Esophagus muscularis mucosa (tissue), 4 donors: ENCODE measurements at places on chromosomes 7 and 10. TPM values are rescaled to one million over a fixed set of nuclear protein-coding genes. Genes with fewer than 3 reads are reported as not detected.

GRCh38 chr10:93309062-93309461, 173.1 kb downstream of the MYOF start:
- no peak for DNase-seq

GRCh38 chr7:94258418-94259300, 136.0 kb upstream of the COL1A2 start:
- no peak for DNase-seq

Gene EIF5AL1
- total RNA-seq = 0.42 TPM

- no peak for DNase-seq
Observed at GRCh38 chr7:14218338-14218737, 228.9 kb upstream of the ETV1 start.

GRCh38 chr10:6133331-6134098, 44.7 kb downstream of the RBM17 start:
- no peak for DNase-seq

- no peak for DNase-seq
Observed at GRCh38 chr7:45112648-45113047, 1.2 kb upstream of the TBRG4 start.

Gene TECTB
- 0.06 TPM for total RNA-seq

DNA sequence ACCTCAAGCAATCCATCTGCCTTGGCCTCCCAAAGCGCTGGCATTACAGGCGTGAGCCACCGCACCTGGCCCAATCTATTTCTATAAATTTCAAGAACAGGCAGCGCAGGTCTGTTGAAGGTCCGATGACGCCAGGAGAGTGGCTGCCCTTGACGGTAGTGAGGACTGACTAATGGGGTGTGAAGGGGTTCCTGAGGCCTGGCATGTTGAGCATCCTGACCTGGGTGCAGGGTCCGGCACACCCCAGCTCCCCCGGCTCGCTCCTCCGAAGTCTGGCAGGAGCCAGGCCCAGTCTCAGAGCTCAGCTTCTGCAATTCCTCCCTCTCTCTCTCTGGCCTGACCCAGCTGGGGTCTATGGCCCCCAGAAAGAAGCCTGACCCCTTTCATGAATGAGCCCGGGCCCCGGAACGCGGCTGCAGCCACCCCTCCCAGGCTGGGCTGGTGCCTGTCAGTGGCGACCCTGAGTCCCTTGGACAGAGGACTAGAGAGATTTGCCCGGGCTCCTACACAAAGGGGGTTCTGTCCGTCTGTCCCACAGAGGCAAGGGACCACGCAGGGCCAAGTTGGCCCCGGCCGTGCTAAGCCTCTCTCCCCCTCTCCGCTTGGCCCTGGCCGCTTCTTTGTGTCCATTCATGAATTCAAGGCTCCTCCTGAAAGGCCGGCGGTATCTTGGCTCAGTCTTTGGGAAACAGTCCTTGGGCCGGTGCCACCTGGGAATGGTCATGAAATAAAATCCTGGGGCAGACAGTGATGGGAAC, 18.8 kb downstream of the MMD2 start:
- no peak for DNase-seq

Gene ZNF777
- 17.4 TPM for total RNA-seq

DNA sequence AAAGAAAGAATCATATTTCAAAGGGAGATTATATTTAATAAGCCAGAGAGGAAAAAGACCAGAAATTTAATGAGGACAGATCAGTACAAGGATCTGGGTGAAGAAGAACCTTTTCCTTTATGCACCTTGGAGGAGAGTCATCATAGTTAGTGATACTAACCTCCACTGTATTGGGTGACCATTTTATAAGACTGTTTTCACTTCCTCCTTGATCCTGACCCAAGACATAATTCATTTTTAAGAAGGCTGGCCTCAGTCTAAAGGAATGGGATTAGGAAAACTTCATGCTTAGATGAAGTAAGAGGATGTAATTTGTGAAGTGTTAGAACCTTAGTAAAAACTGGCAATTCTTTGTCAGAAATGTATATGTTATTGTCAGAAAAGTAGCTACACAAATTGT, 68.6 kb downstream of the ADAM22 start:
- no peak for DNase-seq

Gene PIP4K2A
- 32.7 TPM for total RNA-seq
